GM12878 (cell line): ENCODE measurements at places on chromosomes 2 and 18. TPM values are rescaled to one million over a fixed set of nuclear protein-coding genes. Genes with fewer than 3 reads are reported as not detected.

CYTIP gene
- total RNA-seq = 63.7 and 64.9 TPM in 2 replicates

ST8SIA3 gene
- not detected in 2 replicates for total RNA-seq

RNF152 gene
- 0.03 TPM in 2 replicates for total RNA-seq

ATF2 gene
- 34.0 and 35.8 TPM in 2 replicates for total RNA-seq

GPN1 gene
- total RNA-seq = 32.1 and 38.8 TPM in 2 replicates

CERKL gene
- not detected in 2 replicates for total RNA-seq

CCDC148 gene
- total RNA-seq = not detected in 2 replicates

UGT1A7 gene
- not detected in 2 replicates for total RNA-seq

CACNB4 gene
- 18.2 and 19.4 TPM in 2 replicates for total RNA-seq

CDCA7 gene
- 41.0 and 42.5 TPM in 2 replicates for total RNA-seq

DTNA gene
- 0.27 and 0.36 TPM in 2 replicates for total RNA-seq

TRABD2A gene
- total RNA-seq = 5.0 and 5.7 TPM in 2 replicates

GRCh38 chr2:172739661-172740266, 4.1 kb downstream of the RAPGEF4 start:
- DNase-seq = no peak

GRCh38 chr18:34631093-34631966, 78.8 kb upstream of the DTNA start:
- no peak for DNase-seq

- DNase-seq = no peak
Observed at GRCh38 chr2:166867874-166868514, 20.3 kb upstream of the XIRP2 start.

- no peak for DNase-seq
Observed at GRCh38 chr2:28663359-28663758, 88.3 kb upstream of the PPP1CB start.

DNA sequence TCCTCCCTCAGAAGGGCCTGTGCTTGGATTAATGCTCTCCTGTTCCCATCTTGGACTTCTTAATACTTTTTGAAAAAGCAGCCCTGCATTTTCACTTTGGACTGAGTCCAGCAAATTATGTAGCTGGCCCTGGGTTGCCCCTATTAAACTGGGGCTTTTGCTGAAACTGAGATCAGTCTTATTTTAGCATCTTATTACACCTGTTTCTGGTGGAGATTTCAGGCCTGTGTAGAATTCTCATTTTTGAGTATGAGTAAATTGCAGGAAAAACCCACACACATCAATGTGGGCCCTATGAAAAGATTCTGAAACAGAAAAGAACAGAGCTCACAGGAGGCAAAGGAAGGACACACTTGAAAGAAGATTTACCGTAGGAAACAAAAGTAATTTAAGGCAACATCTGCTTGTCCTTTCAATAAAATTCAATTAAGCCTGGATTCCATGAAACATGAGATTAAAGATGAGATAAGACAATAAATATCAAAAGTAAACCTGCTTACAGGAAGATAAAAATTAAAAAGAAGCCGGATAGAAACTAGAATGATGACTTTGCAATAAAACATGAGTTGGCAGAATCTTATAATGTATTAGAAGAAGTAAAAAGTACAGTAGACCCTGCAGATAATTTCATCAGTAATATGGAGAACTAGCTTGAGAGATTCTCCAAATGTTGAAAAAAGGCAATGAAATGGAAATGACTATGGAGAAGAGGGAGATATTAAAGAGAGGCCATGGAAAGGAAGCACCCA, 90.7 kb upstream of the GCFC2 start:
- peak; percentile 56 for DNase-seq

DNA sequence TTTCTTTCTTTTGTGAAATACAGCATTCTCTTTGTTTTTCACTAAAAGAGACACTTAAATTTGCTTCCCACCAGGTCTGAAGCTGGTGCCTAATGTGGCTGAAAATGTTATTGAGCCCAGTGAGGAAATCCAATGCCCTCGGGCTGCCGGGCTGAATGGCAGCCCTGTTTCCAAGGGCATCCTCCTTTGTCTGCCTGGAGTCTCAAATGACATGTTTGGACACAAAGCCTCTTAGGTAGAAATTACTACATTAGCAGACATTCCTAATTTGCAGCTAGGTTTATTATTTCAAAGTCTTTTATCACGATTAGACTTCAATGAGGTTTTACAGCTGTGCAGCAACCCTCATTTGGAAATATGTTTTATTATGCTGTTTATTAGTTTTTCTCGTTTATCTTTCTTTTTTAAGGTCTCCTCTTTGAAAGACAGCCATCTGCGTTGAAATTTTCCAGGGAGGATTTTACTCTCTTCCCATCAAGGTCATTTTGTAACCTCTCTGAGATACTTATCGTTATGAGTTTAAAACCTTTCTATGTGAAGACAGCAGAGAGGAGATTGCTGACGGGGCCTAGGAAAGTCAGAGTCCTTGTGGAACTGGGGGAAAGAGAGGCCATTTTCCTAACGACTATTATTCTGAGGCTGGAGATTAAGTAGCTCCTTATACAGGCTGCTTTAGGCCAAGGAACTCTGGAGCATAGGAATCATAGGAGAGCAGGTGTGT, 59.0 kb upstream of the ZNF532 start:
- DNase-seq = no peak

DNA sequence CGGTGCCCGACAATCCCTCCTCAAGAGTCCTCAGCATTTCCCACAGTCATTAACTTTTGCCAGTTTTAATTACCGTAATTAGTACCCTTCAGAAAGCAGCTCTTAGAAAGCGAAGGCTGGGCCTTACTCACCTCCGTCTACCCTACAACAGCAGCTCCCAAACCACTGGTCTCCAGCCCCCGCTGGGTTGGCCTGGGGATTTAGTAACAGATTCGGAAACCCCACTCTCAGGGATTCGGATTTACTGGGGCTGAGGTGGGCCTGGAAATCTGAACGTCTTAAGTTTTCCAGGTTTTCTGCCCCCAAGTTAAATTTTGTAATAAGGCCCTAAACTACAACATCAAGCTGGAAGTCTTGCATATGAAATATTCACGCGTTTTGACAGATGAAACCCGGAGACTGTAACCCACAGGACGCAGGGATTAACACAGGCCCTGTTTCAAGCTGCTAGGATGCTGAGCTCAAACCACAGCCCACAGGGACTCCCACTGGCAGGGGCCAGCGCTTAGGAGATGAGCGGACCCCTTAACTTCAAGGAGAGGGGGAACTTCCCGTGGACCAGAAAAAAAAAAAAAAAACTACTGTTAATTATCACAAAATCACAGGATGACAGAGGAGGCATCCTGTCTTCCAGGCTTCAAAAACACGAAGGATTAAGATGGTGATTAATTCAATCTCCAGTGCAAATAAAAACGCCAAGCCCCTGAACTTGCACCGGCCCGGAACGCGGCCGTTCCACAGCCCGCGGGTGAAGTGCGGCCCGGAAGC, 985 bp downstream of the ILKAP start:
- no peak for DNase-seq

DNA sequence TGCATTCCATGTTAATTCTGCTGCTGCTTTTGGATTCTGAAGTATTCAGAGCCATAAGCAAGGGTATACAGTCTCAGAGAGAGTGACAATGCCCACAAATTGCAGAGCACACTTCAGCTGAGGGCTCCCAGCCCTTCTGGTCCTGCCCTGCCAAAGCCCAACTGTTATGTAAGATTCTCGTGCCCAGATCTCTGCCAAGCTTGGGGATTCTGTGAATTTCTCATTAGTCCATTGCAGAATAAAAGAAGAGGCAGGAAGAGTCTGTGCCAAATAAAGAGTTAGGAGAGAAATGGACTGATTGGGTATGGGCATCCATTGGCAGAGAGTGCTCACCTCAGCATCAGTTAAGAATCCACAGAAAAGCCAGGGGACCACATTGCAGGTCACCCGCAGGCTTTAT, 112.0 kb upstream of the PNPT1 start:
- DNase-seq = no peak

DNA sequence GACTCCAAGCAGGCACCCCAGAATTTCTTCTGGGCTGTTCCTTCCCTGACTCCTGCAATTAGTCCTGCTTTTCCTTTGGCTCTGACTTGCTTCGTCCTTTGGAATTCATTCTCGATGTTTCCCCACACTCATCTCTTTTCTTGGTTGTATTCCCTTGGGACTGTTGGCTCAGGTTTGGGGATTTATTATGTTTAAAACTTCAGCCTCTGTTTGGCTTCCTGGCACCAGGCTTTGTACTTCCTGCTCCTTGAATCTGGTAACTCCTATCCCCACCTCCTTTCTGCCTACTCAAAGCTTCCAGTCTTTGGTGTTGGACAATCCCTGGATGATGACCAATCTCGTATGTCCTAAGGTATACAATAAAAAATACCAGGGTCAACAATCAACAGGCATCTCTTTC, 1.8 kb upstream of the KCNE4 start:
- DNase-seq = no peak

DNA sequence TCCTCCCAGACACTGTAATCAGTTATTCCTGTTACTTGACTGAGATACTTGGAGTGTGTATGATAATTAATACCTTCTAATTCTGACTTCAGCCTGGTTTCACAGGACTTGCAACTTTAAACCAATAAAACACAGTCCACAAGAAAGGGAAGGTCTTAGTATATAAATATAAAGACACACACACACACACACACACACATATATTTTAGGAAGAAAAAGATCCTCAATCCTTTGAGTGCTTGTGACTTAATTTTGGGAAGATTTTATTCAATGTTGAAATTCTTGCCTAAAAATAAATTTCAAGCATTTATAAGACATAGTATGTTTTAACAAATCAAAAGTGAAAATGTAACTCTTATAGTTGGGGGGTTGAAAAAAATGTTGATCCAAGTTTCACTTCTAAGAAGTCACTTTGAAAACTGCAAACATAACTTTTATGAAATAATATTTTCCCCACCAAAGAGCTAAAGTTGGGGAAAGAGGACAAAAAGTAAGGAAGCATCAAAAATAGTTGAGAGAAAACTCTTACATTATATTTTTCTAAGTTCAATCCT, 824 bp upstream of the VPS54 start:
- no peak for DNase-seq

GRCh38 chr2:72145658-72146329, 1.9 kb downstream of the CYP26B1 start:
- DNase-seq = no peak

GRCh38 chr2:176575237-176575744, 306.0 kb downstream of the MTX2 start:
- DNase-seq = no peak

DNA sequence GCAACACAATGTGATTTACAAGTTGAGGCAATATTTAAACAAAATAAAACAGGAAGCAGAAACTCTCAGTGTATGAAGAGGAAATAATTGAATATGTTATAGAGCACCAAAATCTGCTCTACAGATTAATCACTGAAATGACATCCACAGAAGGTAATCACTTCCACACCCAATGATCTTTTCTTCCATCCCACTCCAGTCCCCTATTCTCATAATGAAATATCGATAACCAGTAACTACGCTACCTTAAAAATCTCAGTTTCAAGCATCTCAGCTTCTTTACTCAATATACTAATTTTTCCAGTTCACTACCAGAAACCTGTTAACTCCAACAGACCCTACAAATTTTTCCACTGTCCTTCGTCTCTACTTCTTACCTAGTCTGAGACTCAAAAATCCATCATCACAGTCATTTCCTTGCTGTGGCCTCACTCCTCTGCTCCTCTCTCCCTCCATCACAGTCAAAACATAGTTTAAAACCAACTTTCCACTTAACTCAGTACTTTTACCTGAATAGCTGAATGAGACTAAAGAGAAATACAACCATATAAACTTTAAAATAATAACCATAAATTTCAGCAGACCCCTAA, 67.1 kb downstream of the MEMO1 start:
- DNase-seq = no peak

DNA sequence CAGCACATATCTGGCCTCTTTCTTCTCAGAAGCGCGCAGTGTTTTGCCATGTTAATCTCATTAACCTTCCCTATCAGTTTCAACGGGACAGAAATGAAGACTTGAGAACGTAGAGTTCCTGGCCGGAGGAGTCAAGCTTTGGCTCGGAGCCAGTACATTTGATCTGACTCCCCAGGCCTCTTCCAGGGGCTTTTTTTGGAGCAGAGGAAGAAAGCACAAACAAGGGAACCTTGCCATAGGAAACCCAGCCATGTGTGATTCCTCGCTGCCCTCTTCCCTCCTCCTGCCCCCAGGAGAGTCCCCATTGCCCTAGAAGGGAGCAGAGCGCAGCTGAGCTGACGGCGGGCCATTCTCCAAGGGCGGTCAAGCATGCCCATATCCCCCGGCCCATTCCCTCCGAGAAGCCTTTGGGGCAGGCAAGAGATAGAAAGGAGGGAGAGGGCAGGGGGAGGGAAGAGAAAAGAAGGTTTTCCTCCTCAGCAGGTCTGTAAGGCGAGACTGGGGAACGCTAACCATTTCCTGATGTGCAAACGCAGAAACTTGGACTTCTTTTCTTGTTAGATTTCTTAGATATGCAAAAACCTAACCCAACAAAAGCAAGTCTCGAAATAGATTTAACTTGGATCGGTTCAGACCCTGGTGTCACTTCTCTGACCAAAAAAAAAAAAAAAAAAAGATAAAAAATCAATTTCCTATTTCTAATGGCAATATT, 63.7 kb upstream of the POU3F3 start:
- DNase-seq = no peak

- DNase-seq = no peak
Observed at GRCh38 chr2:105845976-105846375, 101.3 kb downstream of the NCK2 start.

DNA sequence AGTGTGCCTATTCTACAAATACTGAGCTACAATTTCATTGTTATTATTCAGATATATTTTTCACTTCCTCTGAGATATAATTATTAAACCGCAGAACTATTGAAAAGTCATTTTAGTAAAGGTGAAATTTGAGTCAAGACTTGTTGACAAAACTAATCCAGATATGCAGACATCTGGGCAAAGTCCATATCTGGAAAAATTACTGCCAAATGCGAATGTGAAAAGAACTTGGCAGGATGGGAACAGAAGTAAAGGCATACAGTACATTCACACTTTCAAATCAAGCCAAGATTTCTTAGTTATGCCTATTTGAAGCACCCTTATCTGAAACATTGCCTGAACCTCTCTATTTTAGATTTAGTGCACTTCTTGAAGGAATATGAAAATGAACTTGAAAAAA, 923.6 kb downstream of the CCDC85A start:
- no peak for DNase-seq

GRCh38 chr2:165678882-165679281, 115.2 kb downstream of the GALNT3 start:
- no peak for DNase-seq

DNA sequence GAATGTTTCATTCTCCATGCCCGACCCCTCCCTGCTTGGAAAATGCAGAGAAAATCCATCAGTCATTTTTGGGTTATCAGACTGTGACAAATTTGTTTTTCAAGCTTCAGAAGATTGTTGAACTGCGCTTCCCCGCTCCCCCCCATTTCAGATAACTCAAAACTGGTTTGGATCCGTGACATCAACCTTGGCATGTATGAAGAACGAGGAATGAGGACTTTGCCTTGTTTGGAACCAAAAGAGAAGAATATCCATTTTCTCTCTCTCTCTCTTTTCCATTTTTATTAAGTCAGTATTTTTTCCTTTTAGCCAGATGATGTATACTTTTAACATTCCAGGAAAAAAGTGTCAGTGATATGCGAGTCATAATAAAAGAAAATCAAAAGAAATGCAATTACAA, 171.6 kb downstream of the BCL2 start:
- DNase-seq = no peak

GRCh38 chr2:114405247-114406116, 37.0 kb upstream of the DPP10 start:
- DNase-seq = no peak
